ENCODE measurements at places on chromosomes 11 and 22.

- no peak for DNase-seq
Measured at GRCh38 chr11:95247127-95247684, 16.2 kb upstream of the SESN3 start.

GRCh38 chr22:16915701-16916100, 90.5 kb upstream of the XKR3 start:
- no peak for DNase-seq

DNA sequence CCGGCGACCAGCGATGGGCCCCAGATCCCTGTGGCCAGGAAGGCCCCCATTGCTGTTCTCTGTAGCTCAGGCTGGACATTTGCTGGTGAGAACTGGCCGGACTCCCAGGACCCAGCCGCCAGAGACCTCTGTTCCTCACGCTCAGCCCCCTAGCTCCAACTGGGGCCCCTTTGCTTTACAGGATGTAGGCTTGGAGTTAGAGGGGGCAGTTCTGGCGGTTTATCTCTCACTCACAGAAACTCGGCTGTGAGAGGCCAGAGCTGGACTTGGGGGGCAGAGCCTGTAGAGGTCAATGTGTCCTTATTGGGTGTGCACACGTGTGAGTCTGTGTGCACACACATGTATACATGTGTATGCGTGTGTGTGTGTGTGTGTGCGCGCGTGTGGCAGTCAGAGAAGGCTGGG, 502 bp downstream of the SMIM38 start:
- no peak for DNase-seq

DNA sequence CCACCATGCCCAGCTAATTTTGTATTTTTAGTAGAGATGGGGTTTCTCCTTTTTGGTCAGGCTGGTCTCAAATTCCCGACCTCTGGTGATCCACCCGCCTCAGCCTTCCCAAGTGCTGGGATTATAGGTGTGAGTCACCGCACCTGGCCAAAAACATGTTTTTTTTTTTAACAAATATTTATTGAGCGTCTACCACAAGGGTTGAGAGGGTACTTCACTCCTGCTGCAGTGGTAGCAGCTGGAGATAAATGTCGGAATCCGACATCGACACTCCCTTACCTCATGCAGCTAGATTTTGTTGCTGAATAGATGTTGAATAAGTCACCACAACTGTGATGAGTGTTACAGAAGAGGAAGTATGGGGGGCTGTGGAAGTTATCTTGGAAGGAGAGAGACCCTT, 971 bp downstream of the DNAJB13 start:
- no peak for DNase-seq

- no peak for DNase-seq
Measured at GRCh38 chr11:131888230-131888855, 517.9 kb downstream of the NTM start.

DNA sequence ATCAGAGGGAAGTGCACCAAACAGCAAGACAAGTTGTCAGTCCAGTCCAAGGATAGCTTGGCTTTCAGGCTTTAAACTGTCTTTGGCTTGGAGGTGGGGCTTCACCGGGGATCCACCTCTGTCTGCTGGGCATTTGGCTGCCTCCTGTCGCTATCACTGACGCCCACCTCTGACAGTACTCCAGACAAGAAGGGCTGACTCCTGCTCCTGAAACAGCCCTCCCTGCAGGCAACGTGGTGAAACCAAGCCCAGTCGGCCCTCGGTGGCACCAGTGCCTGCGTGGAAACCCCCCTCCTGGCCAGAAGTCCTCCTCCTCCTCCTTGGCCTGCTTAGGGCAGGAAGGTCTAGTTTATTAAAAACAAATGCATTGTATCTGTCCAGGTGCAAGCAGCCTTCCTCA, 16.9 kb downstream of the DHCR7 start:
- DNase-seq = no peak
